ENCODE measurements at places on chromosomes 5 and 9.

GRCh38 chr5:111930449-111930848 is 173.5 kb upstream of the NREP start:
- H3K36me3 ChIP-seq = no peaks in the 10 kb centered on the region
- no peaks in the 10 kb centered on the region for H3K4me1 ChIP-seq
- no peak for ATAC-seq
- no peak overlapping the region for H3K27ac ChIP-seq
- no peak overlapping the region for H3K4me3 ChIP-seq

DNA sequence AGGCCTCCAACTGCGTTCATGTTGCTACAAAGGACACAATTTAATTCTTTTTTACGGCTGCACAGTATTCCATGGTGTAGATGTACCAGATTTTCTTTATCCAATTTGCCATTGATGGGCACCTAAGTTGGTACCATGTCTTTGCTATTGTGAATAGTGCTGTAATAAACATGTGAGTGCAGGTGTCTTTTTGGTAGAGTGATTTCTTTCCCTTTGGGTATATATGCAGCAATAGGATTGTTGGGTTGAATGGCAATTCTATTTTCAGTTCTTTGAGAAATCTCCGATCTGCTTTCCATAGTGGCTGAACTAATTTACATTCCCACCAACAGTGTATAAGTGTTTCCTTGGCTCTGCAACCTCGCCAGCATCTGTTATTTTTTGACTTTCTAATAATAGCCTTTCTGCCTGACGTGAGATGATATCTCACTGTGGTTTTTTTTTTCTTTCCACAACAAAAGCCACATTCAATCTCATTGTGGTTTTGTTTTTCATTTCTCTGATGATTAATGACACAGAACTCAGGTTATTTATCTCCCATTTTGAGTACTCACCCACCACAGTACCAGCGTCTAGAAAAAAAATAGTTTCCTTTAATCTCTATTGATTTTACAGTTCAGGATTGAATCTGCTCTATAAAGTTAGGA is 21.9 kb downstream of the ARRDC3 start:
- H3K36me3 ChIP-seq = peaks cover 8% of the 10 kb centered on the region
- peaks cover 11% of the 10 kb centered on the region for H3K4me1 ChIP-seq
- peak overlapping the region; percentile 73 for H3K27ac ChIP-seq
- ATAC-seq = peak; percentile 91
- H3K27me3 ChIP-seq = peaks cover 4% of the 10 kb centered on the region

GRCh38 chr5:34674187-34674586 is 18.1 kb downstream of the RAI14 start:
- no peak overlapping the region for H3K4me3 ChIP-seq
- no peak overlapping the region for H3K27ac ChIP-seq
- H3K27me3 ChIP-seq = no peaks in the 10 kb centered on the region
- H3K4me1 ChIP-seq = no peaks in the 10 kb centered on the region

- H3K4me1 ChIP-seq = no peaks in the 10 kb centered on the region
- ATAC-seq = no peak
- H3K27ac ChIP-seq = no peak overlapping the region
- no peak overlapping the region for H3K4me3 ChIP-seq
Observed at GRCh38 chr5:171635561-171636245, 149.9 kb upstream of the SMIM23 start.

DNA sequence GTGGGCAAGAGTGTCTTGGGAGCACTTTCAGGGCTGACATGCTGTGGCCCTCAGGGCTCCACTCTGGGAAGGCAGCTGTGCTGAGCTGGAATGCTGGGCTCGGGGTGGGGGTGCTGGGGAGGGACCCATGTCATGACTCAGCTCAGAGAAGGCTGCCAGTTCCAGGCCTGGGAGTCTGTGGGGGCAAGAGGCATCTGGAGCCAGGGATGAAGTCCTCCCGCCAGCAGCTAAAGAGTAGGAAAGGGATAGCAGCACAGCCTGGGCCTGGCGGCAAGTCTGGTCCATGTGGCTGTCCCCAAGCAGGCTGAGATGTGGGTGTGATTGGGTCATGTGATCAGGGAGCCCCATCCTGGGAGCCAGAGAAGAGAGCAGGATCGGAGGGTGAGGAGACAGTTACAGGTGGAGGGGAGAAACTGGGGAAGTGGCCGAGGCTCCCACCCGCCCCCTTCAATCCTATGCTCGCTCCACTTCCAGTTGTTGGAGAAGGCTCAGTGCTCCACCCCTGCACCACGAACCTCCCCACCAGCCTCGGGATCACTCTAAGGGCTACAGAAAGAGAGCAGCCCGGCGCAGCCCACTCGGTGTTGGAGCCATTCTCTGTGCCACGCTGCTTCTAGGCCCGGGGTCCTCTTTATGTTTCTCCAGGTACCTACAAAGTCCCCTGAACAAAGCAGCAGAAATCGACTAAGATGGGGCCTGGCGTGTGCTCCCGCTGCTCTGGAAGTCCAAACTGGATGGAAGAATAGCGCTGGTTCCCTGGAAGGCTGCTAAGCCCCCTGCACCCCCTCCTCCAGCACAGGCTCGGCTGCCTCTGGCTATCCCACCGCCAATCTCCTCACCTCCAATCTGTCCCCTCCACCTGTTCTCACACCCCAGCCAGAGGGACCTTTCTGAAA is 12.0 kb downstream of the PDGFRB start:
- no peak for ATAC-seq
- no peak overlapping the region for H3K4me3 ChIP-seq
- peaks cover 6% of the 10 kb centered on the region for H3K27me3 ChIP-seq
- no peaks in the 10 kb centered on the region for H3K4me1 ChIP-seq

- peak; percentile 15 for ATAC-seq
- H3K4me1 ChIP-seq = peaks cover 12% of the 10 kb centered on the region
- H3K4me3 ChIP-seq = no peak overlapping the region
- no peaks in the 10 kb centered on the region for H3K27me3 ChIP-seq
- no peak overlapping the region for H3K27ac ChIP-seq
Observed at GRCh38 chr5:5422819-5423515, 490 bp downstream of the ICE1 start.

DNA sequence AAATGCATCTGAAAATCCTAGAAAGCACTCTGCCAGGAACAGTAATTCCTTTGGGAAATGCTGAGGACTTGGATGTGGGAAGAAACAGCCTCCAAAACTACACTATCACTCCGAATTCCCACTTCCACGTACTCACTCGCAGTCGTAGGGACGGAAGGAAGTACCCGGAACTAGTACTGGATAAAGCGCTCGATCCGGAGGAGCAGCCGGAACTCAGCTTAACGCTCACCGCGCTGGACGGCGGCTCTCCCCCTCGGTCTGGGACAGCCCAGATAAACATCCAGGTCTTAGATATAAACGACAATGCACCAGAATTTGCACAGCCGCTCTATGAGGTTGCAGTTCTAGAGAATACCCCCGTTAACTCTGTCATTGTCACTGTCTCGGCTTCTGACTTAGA is 786 bp downstream of the PCDHB3 start:
- H3K27me3 ChIP-seq = peaks cover 15% of the 10 kb centered on the region
- no peaks in the 10 kb centered on the region for H3K36me3 ChIP-seq
- ATAC-seq = no peak
- no peak overlapping the region for H3K4me3 ChIP-seq

DNA sequence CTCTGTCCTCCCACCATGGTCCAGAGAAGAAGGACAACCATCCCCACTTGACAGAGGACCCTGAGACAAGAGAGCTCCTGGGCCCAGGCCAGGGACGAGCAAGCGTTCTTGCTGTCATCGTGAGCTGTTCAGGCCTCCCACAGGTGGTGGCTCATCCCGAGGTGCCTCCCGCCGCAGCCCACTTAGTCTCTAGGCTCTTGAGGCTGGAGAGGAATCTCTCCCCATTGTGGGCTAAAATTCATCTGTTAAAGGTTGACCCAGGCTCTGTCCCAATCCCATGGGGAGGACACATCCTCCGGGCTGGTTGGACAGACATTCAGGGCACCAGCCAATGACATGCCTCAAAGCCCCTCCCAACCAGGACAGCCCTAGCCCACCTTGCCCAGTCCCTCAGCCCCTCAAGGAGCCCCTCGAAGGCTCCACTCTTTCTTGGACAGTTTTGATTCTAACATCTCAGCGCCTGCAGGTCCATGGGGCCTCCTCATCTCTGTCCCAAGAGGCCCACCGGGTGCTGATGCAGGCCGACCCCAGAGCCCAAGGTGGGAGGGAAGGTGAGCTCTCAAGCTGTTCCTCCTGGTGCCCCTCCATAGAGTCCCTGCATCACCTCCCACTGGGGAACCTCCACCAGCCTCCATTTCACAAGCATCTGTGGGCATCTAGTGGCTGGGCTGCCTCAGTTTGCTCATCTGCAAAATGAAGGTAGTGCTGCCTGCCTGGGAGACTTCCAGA is 52.9 kb downstream of the BARX1 start:
- no peaks in the 10 kb centered on the region for H3K36me3 ChIP-seq
- H3K27ac ChIP-seq = no peak overlapping the region
- H3K4me3 ChIP-seq = no peak overlapping the region
- no peak for ATAC-seq
- H3K27me3 ChIP-seq = peaks cover 5% of the 10 kb centered on the region
- peaks cover 12% of the 10 kb centered on the region for H3K4me1 ChIP-seq

GRCh38 chr9:86687788-86688187 is 259.5 kb downstream of the GAS1 start:
- no peaks in the 10 kb centered on the region for H3K4me1 ChIP-seq
- H3K27ac ChIP-seq = no peak overlapping the region
- ATAC-seq = no peak
- no peak overlapping the region for H3K4me3 ChIP-seq
- H3K36me3 ChIP-seq = no peaks in the 10 kb centered on the region
- H3K27me3 ChIP-seq = peaks cover 12% of the 10 kb centered on the region

DNA sequence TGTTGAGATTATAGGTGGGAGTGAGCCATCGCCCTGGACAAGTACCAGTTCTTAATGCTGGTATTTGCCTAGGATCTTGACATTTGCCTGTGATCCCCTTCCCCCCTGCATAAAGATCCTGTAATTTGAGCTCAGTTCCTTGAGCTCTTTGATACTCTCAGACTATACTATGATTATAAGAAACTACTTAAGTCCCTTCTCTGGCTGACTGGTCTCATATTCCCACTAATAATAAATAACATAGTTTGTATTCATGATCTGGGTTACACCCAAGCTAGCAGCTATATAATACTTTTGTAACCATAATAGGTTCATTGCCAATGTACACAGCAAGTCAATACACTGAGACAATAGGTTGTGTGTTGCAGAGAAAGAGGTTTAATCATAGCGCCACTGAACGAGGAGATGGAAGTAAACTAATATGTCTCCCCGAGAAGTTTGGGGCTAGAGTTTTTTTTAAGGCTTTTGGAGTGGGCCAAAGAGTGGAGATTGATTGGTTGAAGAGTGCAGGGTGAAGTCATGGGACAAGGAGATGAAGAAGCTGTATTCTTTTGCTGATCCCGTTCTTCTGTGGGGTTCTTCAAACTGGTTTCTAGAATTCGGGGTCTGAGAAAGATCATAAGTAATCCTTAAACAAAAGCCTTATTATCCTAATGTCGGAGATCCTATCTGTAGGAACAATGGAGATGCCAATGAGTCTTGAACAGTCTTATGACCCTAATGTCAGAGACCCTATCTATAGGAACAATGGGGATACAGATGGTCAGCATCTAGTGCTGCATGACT is 20.7 kb upstream of the SHOC1 start:
- H3K27me3 ChIP-seq = no peaks in the 10 kb centered on the region
- H3K27ac ChIP-seq = no peak overlapping the region
- no peak overlapping the region for H3K4me3 ChIP-seq

DNA sequence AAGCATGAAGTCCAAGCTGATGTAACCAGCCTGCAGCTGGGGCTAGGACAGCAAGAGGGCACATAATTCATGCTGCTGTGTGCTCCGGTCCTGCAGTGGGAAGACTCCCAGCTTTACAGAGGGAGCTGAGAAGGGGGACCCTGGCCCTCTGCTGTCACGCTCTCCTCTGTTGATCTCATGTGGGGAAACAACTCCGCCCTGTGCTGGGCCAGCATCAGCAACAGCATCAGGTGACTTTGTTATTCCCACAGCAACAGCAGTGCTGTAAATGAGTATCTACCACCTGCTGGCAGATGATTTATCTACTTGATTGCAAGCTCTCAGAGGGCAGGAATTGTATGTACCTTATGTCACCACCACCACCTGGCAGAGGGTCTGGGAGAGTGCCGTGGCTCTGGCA is 176.2 kb downstream of the COL23A1 start:
- ATAC-seq = no peak
- H3K27me3 ChIP-seq = peaks cover 9% of the 10 kb centered on the region
- H3K4me3 ChIP-seq = no peak overlapping the region
- H3K27ac ChIP-seq = no peak overlapping the region
- H3K4me1 ChIP-seq = peaks cover 4% of the 10 kb centered on the region

DNA sequence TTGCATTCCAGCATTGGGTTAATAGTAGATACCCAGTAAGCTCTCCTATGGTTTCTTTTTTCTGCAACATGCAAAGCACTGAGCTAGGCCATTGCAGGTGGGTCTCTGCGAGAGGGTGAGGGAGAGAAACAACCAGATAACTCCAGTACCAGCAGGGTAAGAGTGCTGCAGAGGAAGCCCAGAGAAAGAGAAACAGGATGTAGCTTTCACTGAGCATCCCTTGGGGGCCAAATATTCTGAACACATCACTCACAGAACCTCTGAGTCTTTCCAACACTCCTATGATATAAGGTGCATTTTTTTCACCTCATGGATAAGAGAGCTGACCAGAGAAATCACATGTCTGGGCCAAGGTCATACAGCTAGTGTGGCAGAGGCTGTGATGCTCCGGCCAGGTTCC is 76.7 kb downstream of the TRIM32 start:
- ATAC-seq = no peak
- no peaks in the 10 kb centered on the region for H3K27me3 ChIP-seq
- H3K36me3 ChIP-seq = no peaks in the 10 kb centered on the region
- H3K4me3 ChIP-seq = no peak overlapping the region
- no peaks in the 10 kb centered on the region for H3K4me1 ChIP-seq
- no peak overlapping the region for H3K27ac ChIP-seq

DNA sequence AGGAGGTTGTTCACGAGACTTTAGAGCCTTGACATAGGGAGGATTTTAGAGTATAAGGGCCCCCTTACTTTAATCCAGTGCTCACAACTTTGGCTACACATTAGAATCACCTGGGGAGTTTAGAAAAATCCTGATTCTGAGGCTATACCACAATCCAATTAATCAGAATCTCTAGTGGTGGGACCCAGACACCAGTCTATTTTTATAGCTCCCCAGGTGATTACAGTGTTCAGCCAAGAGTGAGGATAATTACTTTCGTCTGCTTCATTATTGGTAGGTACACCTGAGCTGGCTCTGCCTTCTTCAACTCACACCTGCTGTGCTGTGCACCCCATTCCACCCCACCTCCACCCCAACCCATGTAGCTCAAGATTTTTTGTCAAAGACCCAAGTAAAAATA is 141.3 kb upstream of the EPB41L4A start:
- no peak overlapping the region for H3K27ac ChIP-seq
- H3K4me1 ChIP-seq = no peaks in the 10 kb centered on the region
- H3K27me3 ChIP-seq = peaks cover 3% of the 10 kb centered on the region
- no peak overlapping the region for H3K4me3 ChIP-seq
- H3K36me3 ChIP-seq = no peaks in the 10 kb centered on the region
- ATAC-seq = no peak

DNA sequence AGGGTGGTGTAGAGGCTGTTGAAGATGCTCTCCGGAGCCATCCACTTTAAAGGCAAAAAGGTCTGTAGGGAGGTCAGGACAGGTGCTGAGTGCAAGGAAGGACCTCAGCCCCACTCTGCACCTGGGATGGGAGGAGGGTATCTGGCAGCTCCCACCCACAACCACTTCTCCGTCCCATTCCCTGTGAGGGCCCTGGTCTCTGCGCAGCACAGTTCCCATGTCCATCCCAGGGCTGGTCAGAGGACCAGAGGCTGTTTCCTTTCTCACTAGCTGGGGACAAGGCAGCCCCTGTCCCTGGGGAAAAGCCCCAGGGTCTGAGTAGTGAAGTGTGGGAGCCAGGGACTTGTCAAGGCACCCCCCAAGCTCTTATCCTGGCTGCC is 33.7 kb upstream of the CSF1R start:
- no peak overlapping the region for H3K4me3 ChIP-seq
- H3K4me1 ChIP-seq = no peaks in the 10 kb centered on the region
- ATAC-seq = no peak
- no peaks in the 10 kb centered on the region for H3K27me3 ChIP-seq
- H3K36me3 ChIP-seq = no peaks in the 10 kb centered on the region

Measured in activated T-helper 17 cell treated with anti-CD3 and anti-CD28 coated beads, Interleukin-2, amount 50 U/mL, for 72 hours (primary cell).